ENCODE measurements at places on chromosomes 7 and 10.

GRCh38 chr10:50279489-50279888, 28.2 kb upstream of the ASAH2 start:
- DNase-seq: no peak

- peak; percentile 64 for DNase-seq
Observed at GRCh38 chr10:91758303-91759146, 39.7 kb upstream of the TNKS2 start.

GRCh38 chr10:36492590-36493515, 632.5 kb upstream of the ANKRD30A start:
- DNase-seq: no peak

DNA sequence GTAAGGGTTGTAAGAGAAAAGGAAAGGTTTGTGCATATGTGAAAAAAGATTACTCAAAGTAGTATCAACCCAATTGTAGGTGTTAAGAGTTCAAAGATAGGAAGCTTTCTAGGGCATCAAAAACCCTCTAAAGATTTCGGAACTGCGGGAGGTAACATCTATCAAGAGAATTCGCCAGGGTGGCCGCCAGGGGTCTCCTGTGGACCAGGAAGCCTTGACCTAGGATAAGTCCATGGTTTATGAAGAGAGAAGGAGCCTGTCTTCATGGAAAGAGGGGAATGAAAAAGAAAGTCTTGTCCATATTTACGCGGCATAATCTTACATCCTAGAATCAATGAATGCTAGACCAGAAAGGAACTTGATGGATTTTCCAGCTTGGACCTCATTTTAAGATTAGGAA, 140.7 kb upstream of the CALCR start:
- DNase-seq: no peak

DNA sequence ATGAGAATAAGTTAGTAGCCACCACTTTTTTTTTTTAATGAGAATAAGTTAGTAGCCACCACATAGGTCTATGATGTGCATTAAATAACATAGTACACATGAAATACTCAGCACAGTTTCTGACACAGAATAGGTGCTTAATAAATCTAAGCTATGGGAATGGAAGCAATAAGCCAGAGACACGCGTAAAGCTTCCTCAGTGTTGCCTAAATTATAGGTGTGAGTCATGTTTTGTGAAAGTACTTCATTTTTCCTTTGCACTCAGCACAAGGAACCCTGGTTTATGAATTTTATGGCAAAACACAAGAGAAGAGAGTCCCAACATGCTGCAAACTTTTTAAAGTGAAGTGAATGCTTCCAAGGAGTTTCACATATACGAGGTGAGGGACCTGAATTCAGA, 267.4 kb downstream of the RNLS start:
- DNase-seq: no peak

- no peak for DNase-seq
Observed at GRCh38 chr10:43263551-43264343, 3.1 kb downstream of the RASGEF1A start.

GRCh38 chr10:82440775-82441174, 565.8 kb downstream of the NRG3 start:
- no peak for DNase-seq

DNA sequence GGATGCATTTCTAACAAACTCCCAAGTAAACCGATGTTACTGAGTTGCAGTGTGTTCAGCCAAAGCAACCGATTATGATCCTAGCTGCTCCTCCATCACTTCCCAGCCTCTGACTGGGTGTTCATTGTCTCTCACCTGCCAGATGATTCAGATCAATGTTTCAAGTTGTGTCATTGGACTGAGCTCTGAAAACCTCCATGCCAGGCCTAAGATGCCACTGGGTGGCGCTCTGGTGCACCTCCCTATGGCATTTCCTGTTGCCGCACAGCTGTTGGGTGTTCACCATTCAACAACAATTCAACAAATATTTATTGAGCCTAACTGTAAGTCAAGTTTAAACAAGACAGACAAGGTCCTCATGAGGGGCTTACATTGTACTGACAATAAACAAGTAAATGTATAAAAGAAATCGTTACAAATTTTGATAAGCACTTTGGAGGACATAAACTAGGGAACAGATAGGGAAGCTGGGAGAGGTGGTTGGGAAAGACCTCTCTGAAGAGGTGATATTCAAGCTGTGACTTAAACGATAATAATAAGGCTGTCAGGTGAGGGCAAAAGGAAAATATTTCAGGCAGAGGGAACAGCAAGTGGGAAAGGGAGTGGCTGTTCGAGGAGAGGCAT, 22.8 kb downstream of the RGR start:
- DNase-seq: peak; percentile 67

- no peak for DNase-seq
Observed at GRCh38 chr7:135341049-135341448, 107.4 kb downstream of the STRA8 start.

GRCh38 chr7:3767917-3768777, 467.1 kb downstream of the SDK1 start:
- DNase-seq: no peak

DNA sequence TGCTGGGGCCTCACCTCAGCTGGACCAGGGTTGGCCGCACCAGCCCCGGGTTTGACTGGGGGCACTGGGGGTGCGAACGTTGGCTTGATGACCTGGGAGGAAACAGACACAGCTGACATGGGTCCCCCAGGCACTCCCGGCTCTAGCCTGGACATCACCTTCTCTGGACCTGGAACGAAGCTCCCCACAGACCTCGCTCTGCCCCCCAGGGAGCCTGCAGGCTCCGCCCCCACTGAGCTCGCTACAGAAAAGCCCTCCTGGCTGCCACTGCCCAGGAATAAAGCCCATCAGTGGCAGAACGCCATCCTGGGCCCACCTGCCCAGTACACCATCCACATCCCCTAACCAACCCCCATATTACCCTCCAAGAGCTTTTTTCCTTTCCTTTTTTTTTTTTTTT, 13.0 kb downstream of the ADAM8 start:
- no peak for DNase-seq

GRCh38 chr10:84204122-84204521, 9.8 kb downstream of the CDHR1 start:
- no peak for DNase-seq

- no peak for DNase-seq
Observed at GRCh38 chr7:18357691-18358090, 137.9 kb upstream of the HDAC9 start.

- DNase-seq: no peak
Observed at GRCh38 chr10:117615649-117616048, 73.1 kb downstream of the EMX2 start.

GRCh38 chr10:125160856-125161706, 718 bp upstream of the CTBP2 start:
- DNase-seq: peak; percentile 13

DNA sequence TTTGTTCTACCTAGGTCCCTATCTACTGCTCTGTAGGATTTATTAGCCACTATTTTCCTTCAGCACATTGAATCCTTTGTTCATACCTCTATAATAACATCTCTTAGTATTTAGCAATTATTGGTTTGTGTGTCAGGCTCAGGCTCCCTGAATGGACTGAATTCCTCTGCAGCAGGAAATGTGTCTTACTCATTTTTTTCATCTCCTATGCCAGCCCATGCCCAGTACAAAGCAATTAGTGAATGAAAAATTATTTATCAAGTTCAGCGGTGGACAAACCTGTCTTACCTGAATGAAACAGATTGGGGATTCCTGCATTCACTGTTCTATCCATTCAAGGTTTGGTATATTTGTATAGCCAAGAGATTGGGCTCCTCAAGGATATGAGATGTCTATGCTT, 53.7 kb downstream of the C1GALT1 start:
- DNase-seq: no peak

GRCh38 chr7:116400522-116400921, 99.0 kb upstream of the CAV2 start:
- DNase-seq: no peak

- DNase-seq: no peak
Observed at GRCh38 chr7:158350166-158350900, 237.3 kb downstream of the PTPRN2 start.

- DNase-seq: no peak
Observed at GRCh38 chr7:123270570-123270969, 70.8 kb upstream of the SLC13A1 start.

GRCh38 chr10:34995925-34996324, 94.2 kb downstream of the CUL2 start:
- DNase-seq: no peak

DNA sequence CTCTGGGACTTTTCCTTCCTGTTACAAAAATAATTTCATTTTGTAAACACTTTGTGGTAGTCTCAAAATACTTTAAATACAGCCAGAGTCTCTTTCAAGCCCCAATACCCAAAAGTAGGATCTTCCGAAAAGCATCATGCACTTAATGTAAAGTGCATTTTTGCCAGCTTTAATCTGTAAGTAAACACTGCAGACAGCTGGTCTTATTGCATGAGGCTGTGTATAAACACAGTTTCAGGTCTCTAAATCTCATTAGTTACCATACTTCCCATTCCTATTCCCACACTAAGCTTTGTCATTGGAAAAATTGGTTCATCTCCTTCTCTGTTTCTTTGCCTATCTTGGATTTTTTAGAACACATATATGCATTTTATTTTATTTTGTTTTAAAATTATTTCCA, 87.6 kb upstream of the GNAI1 start:
- no peak for DNase-seq

DNA sequence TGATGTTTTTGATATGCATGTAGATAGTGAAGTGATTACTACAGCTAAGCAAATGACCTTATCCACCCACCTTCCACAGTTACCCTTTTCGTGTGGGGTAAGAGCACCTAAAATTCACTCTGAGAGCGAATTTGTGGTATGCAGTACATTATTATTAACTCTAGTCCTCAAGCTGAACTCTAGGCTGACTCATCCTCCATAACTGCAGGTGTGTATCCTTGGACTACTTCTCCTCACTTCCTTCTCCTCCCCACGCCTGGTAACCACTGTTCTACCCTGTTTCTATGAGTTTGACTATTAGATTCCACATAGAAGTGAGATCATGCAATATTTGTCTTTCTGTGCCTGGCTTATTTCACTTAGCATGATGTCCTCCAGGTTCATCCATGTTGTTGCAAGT, 484.6 kb downstream of the GATA3 start:
- DNase-seq: no peak

DNA sequence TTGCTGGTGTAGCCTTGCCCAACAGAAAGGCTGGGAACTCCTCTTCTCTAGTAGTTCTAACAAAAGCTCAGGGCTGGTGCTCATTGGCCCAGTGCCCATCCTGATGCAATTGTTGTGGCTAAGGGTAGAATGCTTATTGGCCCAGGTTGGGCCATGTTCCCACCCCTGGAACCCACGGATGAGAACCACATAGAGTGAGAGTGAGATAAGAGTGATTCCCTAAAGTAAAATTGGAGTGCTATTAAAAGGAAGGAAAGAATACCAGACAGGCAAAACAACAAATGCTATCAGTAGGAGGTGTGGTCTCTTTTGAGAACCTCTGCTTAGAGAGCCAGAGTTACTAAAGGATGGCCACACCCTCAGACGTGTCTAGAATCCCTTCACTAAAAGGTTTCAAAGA, 49.2 kb downstream of the LGI1 start:
- no peak for DNase-seq

GRCh38 chr10:110643035-110643652, 992 bp upstream of the RBM20 start:
- DNase-seq: no peak

DNA sequence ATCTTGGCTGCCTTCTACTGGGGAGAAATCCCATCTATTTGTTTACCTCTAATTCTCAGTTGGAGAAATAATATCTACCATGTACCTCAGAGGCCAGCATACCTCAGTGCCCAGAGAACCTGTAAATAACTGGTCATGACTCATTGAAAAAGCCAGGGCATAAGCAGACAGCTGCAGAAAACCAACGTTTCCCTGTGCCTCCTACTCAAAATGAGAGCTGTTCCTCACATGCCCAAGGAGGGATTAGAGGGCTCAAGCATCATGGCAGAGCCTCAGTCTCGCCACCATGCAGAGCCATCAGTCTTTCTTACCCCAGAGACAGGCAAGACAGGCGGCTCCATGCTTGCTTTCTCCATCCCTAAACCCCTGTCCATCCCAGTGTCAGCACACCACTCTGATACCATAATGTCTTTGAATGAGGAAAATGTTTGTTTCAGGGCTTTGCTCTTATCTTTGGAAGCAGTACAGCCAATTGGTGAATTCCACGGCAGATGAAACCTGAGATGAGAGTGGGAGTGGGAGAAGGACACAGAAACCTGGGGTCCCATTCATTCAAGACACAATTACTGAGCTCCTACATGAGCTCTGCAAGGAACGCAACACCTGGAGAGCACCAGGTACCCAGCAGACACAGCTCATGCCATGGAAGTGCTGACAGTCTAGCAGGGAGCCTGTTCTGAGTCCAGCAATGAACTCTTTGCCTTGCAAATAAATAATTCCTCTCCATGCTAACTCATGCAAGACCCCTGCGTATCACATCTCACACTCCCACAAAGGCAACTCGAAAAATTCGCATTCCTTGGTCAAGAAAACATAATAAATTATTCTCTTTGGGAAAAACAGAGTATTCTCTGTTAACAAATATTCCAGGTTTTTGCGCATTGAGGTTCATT, 21.1 kb downstream of the PON1 start:
- no peak for DNase-seq

DNA sequence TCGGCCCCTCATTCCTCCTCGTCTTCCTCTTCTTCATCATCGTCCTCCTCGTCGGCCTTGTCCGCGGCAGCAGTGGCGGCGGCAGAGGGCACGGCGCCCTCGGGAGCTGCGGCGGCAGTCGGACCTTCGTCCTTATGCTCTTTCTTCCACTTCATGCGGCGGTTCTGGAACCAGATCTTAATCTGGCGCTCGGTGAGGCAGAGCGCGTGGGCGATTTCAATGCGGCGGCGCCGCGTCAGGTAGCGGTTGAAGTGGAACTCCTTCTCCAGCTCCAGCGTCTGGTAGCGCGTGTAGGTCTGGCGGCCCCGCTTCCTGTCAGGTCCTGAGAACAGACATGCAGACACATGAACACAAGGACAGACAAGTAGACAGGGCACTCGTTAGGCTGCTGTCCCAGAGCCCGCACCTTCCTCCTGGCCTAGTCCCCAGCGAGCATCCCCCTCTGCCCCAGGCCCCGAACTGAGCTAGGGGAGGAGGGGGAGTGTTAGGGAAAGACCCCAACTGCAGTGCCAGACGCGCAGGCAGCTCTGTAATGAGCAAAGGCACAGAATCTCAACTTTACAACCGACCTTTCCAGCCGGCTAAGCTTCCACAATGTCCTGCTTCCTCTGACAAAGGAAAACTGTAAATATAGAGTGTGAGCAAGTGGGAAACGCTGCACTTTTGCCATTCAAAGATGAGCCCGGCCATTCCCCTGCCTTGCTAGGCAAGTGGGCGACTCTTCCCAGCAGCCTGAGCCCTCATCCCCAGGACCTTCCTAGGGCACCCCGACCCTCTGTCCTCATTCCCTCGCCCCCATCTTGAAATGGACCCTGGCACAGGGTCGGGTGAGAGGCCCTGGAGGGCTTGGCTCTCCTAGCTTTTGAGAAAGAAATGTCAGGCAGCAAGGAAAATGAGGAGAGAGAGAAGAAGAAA, 1.3 kb downstream of the HOXA7 start:
- DNase-seq: no peak

GRCh38 chr7:78649236-78649635, 804.2 kb downstream of the MAGI2 start:
- DNase-seq: no peak

- DNase-seq: no peak
Observed at GRCh38 chr10:49191349-49191748, 3.2 kb upstream of the TMEM273 start.

All from CD4-positive, alpha-beta T cell treated with Interleukin-2 at 100 ng/mL for 4 hours (primary cell).